Activated naive CD8-positive, alpha-beta T cell treated with anti-CD3 and anti-CD28 coated beads, Interleukin-2, amount 10 ng/mL, durations not matched to agents 7 days and 5 days (primary cell): ENCODE measurements at places on chromosomes 7 and 10. TPM values are rescaled to one million over a fixed set of nuclear protein-coding genes. Genes with fewer than 3 reads are reported as not detected.

- DNase-seq, result no peak
Observed at GRCh38 chr7:157991351-157991750, 596.3 kb downstream of the PTPRN2 start.

Gene STEAP2
- total RNA-seq, result not detected

DNA sequence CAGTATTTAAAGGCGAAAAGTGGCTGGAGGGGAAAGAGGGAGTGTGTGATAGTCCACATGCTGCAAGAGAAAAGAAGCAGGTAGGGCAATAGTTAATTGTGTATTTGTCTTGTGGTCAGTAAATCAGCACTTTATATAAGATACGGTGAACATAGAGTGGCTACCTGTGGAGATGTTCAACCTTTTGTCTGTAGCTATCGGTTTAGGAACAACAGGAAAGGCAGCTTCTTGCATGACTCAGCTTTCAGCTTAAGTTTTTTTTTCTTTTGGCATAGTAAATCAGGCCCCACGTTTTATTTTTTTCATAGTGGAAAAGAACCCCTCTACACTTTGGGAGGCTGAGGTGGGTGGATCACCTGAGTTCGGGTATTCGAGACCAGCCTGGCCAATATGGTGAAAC is 14.2 kb upstream of the MTPN start:
- no peak for DNase-seq

- DNase-seq, result no peak
Observed at GRCh38 chr10:57015187-57015586, 654.1 kb upstream of the ZWINT start.

DNA sequence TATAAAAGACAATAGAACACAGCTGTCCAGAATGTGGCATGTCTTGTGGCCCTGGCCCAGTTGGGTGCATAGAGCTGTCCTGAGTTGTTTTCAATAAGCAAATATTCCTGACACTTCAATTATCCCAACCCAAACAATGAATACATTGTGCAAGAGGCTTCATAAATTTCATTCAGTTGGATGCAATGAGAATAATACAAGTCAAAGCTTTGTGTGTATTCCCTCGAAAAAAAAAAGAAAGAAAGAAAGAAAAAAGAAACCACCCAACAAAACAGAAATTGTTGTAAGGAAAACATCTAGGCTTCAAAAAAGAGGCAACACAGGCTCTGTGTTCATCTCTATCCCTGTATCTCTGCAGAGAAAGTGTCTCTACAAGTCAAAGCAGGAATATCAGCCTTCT is 138.7 kb upstream of the ADO start:
- no peak for DNase-seq

GRCh38 chr7:112184455-112184854 is 21.7 kb downstream of the DOCK4 start:
- DNase-seq, result no peak

DNA sequence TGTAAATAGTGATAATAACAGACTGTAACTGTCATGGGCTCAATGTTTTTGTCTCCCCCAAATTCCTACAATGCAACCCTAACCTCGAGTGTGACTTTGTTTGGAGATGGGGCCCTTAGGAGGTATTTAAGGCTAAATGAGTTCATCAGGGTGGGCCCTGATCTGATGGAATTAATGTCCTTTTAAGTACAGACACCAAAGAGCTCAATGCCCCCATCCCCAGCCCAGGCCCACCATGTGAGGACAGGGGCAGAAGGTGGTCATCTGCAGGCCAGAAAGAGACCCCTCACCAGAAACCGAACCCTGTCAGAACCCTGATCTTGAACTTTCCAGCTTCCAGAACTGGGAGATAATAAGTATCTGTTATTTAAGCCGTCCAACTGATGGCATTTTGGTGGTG is 83.2 kb downstream of the PIP4K2A start:
- DNase-seq, result no peak

GRCh38 chr7:55593515-55594318 is 21.4 kb upstream of the VOPP1 start:
- peak; percentile 79 for DNase-seq

Gene STAM
- 20.0 TPM for total RNA-seq

GRCh38 chr7:98613601-98614425 is 3.3 kb upstream of the NPTX2 start:
- DNase-seq, result no peak

- DNase-seq, result no peak
Observed at GRCh38 chr10:51950371-51950995, 251.1 kb upstream of the CSTF2T start.

DNA sequence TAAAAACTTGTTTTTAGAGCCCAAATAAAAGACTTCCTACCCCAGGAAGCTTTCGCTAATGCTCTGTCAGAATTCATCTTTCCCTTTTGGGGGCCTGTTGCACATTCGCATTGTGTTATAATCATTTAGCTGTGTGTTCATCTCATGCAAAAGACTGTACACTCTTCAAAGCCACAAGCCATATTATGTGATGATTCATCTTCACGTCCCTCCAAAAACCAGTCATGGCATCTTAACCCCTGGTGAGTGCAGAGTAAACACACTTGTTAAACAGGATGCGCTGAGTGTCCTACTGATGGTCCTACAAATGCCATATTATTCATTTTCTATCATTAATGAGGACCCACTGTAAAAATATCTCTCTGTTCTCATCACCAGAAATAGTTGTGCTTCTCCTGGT is 235.4 kb downstream of the KIAA1217 start:
- no peak for DNase-seq

GRCh38 chr10:49666685-49667084 is 12.8 kb upstream of the C10orf53 start:
- DNase-seq, result no peak

Gene FAM241B
- total RNA-seq, result 11.7 TPM

GRCh38 chr7:150556521-150557138 is 10.6 kb upstream of the GIMAP4 start:
- DNase-seq, result no peak
